ENCODE measurements at places on chromosomes 1 and 21.

DNA sequence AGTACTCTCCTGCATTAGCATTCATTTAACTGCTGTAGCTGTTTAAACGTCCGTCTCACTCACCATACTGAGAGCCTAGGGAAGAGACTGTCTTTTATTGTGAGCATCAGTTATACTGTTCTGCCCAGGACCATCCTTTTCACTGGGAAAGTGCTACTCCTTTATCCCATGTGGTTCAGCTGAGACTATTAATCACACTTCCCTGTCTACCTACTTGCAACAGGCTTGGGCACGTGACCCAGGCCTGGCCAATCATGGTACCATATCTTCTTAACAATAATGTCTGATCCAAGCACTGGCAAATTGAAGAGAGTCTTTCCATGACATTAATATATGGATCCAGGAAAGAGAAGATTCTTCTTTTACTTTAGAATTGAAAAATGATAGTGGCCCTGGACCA lies 108.1 kb downstream of the TM2D1 start:
- DNase-seq: no peak

DNA sequence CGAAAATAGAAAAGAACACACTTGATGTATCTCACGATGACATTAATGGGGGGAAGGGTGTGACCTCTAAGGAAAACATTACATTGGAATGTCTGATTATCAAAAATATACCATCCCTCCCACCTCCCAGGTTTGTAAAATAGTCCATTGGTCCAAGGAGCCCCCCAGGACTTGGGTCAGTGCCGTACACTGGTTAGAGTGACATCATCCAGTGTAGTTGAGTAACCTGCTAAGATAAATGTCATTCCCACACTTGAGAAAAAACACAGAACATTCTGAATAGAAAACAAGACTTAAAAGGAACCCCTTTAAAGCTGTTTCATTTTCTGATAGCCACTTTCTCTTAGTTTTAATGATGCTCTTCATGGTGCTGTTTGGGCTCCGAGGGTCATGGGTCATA lies 15.2 kb downstream of the DDX20 start:
- DNase-seq: no peak

DNA sequence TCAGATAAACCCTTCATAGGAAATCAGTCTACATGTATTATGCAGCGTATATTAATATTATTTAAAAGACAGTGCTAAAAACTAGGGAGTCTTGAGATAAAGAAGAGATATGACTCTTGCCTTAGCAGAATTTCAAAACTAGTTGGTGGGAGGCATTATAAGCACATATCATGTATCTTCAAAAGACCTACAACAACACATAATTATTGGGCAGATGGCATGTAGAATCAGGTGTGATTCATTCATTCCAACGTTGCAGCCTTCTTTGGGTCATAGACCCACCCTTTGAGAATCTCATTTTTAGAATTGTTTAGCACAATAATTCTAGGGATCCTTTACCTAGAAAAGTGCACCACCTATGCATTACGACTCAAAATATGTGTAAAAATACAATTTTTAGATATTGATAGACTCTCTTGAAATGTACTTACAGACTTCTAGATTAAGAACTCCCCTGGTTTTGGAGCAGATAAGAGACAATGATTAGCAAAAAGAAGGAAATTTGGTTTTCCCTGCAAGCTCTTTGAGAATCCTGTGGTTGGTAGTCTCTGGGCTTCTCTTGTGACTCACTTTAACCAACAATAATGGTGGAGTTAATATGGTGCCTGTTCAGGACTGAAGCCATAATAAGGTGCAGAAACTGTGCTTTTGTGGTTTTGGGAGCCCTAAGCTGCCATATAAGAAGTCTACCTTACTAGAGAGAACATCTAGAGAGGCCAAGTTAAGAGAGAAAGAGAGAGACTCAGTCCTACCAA lies 85.3 kb upstream of the RGS4 start:
- no peak for DNase-seq

DNA sequence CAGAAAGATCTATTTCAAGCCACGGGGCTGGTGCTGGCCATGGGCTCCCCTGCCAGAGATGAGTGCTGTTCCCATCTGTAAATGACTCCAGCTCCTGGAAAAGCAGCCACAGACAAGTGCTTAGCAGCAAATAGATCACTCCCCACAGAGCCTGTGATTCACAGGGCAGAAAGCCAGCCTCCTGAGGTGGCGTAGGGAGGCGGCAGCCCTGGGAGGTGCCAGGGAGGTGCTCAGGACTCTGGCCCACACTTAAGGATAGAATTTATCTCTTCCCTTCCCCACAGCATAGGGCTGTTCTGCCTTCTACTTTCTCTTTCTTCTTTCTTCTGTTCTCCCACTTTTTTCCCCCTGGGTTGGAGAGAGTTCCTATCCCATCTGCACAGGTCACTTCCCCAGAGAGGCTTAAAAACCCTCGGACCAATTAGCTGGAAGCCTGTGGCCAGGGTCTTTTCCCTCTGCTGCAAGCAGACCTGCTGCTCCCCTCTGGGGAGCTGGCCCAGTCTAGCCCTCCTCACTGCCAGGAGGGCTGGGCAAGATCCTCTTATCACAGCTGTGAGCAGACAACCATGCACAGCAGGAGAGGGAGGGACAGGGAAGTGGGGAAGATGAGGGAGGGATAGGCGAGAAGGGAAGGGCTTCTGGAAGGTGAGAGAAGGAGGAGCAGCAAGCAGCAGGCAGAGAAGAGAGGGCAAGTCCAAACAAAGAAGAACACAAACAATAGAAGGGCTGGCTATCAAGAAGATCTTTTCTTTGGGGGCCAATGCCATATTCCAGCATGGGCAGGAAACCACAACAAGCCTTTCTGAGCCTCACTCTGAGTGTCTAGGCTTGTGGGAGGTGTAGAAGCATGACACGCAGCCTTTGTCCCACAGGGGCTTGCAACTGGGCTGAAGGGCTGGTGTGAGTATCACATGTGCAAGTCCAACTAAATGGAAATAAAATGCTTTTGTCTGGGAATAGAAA lies 41.0 kb downstream of the KCND3 start:
- no peak for DNase-seq

- DNase-seq: no peak
These were observed 202.1 kb upstream of the ADGRL2 start for GRCh38 chr1:81598623-81599022.

DNA sequence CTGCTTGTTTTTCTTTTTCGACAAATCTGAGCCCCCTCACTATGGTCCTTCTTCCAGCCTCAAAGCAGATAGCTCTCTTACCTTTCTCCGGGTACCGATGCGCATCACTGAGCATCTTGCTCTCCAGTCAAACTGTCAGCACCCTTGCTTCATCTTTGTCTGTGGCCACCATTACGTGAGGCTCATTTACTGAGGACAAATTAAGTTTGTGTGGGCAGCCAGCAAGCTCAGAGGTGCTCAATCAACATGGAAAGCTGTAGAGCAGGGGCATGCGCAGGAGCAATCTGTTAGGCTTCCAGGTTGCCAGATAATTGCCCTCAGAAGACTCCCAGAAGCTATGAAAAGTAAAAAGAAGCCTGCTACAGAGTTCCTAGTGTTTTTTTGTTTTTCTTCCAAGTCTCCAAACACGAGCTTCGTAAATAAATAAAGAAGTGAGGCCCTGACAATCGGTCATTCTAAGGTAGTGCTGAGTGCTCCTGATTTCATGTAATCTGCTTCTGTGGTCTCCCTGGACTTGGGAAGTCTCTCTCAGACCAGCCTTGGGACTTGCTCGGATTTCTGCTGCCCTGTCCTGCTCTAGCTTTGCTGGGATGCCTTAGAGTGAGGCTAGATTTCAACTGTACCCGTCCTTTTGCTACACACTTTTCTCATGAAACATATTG lies 1.8 kb downstream of the C1orf53 start:
- DNase-seq: no peak

DNA sequence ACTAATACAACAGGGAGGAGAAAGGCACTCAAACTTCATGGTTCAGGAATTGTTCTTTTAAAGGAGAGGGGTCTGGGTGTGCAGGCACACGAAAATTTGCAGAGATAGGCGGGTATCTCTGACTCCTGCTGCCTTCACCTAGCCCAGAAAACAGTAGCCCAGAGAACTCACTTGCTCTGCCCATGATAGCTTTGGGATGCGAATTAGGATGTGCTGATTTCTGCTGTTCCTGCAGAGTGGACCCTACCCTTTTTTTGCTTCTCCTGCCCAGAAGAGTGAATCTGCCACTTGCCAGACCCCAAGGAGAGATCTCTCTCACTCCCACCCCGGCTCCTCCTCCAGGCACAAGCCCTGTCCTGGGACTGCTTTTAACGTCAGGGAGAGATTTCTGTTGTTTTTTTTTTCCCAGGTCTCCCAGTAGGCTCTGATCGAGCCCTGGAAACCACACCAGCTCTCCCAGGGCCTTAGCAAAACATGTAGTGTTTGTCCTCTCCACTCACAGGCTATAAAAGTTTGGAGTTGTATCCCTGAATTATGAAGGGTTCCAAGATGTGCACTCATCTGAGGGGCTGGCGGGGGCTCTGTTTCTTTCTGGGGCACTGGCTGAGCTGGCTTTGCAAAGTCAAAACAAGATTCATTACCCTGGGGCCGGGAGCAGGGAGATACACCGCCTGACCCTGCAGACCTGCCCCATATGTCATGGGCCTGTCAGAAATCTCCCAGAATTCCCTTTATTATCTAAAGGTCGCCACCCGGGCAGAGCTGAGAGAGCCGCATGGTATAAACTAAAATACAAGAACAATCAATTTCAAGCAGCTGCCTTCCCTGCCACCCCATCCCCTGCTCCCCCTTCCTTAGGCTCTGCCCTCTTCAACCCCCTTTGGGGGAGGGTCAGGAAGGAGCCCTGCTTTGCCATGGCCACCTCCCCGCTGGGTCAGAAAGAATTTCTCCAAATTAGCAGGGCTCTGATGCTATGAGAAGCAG lies 17.9 kb downstream of the PLXNA2 start:
- no peak for DNase-seq

- no peak for DNase-seq
These were observed 18.9 kb downstream of the CAP1 start for GRCh38 chr1:40059338-40059959.

DNA sequence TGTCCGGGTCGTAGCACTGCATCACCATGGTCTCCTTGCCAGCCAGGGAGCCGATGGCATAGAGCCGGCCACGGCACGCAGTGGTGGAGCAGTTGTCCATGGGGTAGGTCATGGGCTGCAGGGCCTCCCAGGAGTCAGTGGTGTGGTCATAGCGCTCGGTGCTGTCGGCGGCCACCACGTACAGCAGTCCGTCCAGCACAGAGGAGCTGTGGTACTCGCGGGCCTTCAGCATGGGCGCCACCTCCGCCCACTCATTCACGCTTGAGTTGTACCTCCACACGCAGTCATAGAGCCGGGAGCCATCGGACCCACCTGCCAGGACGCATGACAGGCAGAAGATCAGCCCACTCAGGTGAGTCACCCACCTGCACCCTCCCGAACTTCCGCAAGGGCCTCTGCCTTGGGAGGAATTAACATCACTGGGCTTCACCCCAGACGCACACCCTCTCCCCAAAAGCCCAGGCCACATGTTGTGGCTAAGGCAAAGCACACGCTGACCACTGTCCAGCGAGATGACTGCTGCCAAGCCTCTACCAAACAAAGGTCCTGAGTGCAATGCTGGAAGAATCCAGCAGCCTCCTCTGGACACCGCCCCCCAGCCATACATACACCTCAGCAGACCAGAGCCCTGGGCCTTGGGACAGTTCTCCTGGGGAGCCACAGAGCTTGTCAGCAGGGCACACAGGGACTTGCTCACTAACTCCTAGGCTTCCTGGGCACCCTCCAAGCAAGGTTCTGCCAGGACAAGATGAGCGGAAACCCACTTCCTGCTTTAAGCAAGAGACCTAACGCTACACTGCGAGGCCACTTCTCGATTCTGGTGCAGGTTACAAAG lies 3.3 kb downstream of the KLHL21 start:
- DNase-seq: no peak
